ENCODE measurements at places on chromosomes 12 and 14. TPM values are rescaled to one million over a fixed set of nuclear protein-coding genes. Genes with fewer than 3 reads are reported as not detected.

DNA sequence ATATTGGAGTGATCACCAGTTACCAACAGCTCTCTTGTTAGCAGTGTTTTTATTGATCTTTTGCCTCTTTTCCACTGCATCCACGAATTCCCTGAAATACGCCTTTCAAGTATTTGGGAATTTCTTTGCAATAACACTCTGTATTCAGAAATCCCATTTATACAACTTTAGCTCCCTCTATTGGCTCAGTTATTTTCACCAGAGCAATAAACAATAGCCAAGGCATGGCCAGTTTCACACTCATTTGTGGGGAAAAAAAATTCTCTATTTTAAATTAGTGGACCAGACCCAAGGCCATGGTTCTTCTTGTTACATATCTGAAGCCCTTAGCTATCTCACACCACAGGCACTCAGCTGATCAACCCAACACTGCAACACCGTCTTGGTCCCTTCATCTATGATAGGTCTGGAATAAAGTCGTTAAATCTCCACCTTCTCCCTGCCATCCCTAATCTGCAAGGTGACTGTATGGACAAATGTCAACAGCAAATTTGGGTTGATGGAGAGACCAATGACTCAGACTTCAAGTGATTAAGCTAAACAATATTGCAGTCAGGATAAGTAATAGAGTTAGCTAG is 92.4 kb upstream of the TMEM260 start:
- no peak for DNase-seq

DNA sequence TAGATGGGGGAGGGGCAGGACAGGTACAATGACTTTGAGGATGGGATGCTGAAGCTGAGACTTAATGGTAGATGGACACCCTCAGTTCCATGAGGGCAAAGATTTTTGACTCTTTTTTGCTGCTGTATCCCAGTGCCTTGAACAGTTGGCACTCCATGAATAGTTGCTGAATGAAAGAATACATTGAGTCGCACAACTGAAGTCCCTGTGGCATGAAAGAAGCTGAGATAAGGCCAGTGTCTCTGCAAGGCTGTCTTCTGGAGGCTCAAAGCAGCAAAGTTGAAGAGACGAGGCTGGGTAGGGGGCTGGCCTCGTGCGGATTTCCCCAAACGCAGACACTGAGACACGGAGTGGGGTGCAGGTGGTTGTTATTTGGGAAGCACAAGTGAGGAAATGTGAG is 179.3 kb downstream of the ADCK1 start:
- no peak for DNase-seq

DNA sequence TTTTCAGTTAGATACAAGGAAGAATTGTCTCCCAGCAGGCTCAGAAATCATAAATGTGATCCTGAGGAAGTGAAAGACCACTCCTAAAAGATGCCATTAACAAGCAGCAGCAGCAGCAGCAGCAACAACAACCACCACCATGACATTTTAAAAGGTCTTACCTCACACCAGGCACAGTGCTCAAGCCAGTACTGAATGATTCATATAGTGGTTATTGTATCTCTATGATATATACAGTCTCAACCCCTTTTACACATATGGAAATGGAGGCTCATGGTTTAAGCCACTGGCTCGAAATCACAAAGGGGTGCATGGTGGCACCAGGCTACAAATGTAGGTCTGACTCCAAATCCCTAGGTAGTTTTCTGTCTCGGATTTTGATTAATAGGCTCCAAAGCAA is 126.9 kb downstream of the KTN1 start:
- no peak for DNase-seq

GRCh38 chr12:45966486-45966885 is 23.9 kb downstream of the SCAF11 start:
- no peak for DNase-seq

DNA sequence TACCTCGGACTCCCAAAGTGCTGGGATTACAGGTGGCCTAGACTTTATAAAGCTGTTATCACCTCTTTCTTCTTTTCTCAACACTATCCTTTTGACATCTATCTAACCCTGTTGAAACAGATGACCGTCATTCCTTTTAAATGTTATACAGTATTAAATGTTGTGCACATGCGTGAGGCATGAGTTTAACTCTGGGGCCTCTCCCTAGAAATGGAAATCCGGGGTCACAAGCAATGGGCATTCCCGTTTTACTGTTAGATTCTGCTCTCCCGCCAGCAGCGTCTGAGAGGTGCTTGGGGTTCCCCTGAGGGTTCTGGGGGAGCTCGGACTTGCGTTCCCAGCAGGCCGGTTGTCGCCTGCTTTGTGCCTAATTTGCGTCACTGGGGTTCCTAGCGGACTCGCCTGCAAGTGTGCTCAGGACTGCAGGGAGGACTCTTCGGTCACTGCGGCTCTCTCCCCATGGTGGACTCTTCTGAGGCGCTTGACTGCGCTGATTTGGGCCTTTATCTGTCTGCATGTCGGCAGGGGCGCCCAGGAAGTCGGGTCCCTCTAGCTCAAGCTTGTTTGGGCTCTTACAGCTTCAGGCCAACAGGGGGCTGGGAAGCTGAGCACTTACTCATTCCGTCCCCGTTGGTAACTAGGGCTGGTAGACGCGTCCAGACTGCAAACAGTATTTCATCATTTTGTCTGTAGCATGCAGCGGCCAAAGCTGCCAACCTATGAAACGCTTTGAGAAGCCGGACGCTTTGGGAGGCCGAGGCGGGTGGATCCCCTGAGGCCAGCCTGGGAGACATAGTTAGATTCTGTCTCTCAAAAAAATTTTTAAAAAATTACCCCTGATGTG is 1.2 kb upstream of the RAN start:
- peak; percentile 75 for DNase-seq

DNA sequence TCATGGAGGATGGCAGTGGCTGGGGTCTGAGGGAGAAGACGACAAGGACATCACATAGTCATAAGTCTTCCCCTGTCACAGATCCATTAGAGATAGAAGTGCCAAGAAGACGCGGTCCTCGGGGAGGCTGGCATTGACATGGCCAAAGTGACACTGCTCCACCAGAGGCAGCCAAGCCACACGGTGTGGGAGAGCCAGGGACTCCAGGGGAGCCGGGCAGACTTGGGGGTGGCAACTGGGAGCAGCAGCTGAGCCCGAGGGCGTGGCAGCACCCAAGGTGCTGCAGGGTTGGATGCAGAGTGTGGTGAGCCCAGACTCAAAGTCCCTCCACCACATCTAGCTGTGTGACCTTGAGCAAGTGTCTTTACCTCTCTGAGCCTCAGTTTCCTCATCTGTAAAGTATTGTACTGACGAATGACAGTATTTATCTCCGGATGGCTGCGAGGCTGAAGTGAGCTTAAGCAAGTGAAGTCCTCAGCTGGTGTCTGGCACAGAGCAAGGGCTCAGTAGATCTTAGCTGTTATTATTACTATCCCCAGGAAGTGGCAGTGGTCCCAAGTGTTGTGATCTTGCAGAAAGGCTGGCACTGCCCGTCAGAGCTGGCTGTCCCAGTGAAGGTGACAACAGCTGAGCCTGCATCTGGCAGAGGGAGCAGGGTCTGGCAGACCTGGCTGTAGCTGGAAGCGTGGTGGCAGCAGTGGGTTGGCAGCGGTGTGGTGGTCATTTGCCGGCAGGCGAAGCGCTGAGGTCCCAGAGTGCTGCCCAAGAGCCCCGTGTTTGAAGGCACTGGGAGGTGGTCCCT is 54.9 kb downstream of the ZNF664 start:
- no peak for DNase-seq

Gene RNASE9
- not detected for total RNA-seq

DNA sequence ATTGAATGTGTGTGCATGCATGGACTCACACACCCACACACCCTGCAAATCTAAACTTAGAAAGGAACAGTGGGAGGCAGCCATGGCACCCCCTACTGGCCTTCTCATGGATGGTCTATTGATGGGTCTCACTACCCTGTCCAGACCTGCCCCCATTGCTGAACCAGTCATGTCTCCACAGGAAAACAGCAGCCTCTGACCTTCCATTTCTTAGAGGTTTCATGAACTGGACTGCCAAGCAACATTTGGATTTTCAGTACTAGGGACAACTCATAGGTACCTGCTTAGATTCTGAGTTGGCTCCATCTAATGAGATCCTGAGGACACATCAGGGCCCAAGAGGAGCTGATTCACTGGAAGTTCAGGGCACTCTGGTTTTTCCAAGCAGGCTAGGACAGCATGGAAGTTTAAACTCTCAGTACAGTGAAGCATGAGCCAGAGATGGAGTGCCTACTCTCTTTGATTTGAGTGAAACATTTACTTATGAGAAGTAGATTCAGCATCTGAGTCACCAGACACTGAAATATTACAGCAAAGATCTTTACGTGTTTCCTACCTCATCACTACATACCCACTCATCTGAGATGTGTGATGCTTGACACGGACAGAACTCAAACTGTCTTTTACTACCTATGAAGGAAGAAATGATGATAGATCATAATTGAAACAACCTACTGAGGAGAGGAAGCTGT is 98.9 kb upstream of the PLEKHG7 start:
- DNase-seq, result no peak

GRCh38 chr14:82182646-82183045 is 649.0 kb upstream of the SEL1L start:
- DNase-seq, result no peak

- no peak for DNase-seq
These were observed 338.6 kb downstream of the APAF1 start for GRCh38 chr12:98983647-98984046.

Gene EML5
- 2.0 TPM for total RNA-seq

- no peak for DNase-seq
These were observed 28.8 kb upstream of the RPLP0 start for GRCh38 chr12:120229487-120230325.

GRCh38 chr12:124861898-124862676 is 1.6 kb downstream of the SCARB1 start:
- no peak for DNase-seq

DNA sequence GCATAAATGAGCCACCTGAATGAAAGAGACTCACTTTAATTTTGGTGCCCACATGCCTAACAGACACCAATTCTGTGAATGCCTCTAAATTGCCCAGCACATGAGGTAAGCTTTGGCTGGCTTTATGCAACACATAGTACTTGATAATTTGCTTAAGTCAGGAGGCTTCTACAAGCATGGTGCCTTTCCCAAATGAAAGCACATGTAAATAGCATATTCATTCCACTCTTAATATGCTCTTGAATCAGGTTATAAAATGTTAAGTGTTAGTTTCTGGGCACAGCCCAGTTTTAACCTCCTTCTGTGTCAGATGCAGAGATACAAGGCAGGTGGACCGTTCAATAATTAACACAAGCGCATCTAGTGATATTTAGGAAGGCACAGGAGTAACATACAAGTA is 15.6 kb downstream of the TMCC3 start:
- no peak for DNase-seq

GRCh38 chr12:52946334-52946733 is 2.6 kb upstream of the KRT18 start:
- DNase-seq, result no peak

GRCh38 chr14:58638231-58639197 is 752 bp downstream of the DACT1 start:
- no peak for DNase-seq
